GM12864 (cell line): ENCODE measurements at places on chromosomes 5 and 9.

GRCh38 chr5:113282472-113282871 lies 152.3 kb downstream of the TSSK1B start:
- no peak for DNase-seq

GRCh38 chr5:137734962-137735554 lies 831 bp downstream of the KLHL3 start:
- no peak for DNase-seq

GRCh38 chr5:142770650-142771609 lies 753 bp downstream of the ARHGAP26 start:
- DNase-seq, result no peak

DNA sequence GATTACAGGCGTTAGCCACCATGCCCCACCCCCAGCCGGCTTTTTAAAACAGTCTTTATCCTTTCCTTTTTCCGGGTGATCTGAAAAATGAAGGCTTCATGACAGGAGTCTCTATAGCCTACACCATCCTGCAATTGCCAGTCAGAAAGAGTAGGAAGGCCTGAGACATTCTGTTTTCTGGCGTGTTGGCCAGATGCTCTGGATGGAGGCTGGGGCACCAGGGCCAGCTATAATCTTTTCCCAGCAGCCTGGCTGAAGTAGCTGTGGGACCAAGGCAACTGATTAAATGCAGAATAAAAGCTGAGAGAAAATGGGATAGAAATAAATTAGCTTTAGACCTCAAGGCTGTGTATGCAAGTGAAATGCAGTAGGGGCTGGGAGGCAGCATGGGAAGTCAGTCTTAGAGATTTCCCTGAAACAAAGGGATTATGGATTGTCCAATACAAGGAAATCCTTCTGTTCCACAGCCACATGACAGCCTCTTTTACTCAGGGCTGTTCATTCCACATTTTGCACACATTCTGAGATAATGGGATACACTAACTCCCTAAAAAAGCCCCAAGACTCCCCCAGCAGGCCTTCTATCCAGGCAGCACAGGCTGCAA lies 116.0 kb upstream of the LRRTM2 start:
- no peak for DNase-seq

GRCh38 chr9:31894008-31894407 lies 490.4 kb upstream of the ACO1 start:
- DNase-seq, result no peak

DNA sequence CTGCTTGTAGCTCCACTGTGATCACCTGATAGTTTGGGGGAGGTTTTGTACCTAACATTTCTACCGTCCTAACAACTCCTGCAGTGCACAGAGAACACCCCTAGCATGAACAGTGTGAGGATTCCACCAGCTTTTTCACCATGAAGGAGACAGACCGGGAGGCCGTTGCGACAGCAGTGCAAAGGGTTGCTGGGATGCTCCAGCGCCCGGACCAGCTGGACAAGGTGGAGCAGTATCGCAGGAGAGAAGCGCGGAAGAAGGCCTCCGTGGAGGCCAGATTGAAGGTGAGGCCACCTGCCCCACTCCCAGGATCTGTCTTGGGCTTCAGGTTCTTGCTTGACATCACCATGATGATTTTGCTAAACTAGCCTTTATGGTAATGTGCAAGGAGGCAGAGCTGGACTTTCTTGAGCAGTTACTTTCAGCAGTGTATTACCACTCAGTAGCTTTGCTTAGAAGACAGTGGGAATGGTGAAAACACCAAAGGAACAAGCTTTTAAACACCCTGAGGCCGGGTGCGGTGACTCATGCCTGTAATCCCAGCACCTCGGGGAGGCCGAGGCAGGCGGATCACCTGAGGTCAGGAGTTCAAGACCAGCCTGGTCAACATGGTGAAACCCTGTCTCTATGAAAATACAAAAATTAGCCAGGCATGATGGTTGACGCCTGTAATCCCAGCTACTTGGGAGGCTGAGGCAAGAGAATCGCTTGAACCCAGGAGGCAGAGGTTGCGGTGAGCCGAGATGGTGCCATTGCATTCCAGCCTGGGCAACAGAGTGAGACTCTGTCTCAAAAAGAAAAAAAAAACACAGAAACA lies 3.3 kb downstream of the EXOC3 start:
- no peak for DNase-seq
